ENCODE measurements at places on chromosomes 4 and X. TPM values are rescaled to one million over a fixed set of nuclear protein-coding genes. Genes with fewer than 3 reads are reported as not detected.

DNA sequence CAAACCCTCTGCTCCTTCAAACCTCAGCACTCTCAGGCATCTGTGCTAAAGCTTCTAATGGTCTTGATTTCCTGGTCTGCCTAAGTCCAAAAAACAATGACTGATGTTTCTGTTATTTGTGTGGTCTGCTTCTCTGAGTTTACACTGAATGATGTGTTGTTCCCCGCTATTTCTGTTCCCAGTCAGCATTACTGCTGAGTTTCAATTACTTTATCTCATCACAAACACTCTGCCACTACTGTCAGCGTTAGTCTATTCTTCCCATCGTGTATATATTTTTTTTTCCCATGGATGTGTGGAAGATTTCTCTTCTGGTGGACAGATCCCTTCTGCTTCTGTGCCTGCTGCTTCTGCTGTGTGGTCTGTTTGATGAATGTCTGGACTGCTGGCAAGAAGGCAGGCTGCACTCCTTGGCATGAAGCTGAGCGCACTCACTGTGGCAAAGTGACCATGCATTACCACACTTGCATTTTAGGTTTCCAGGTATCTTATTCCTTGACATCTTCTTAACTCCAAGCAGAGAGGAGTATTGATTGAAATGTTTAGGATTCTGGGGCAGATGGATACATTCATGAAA is 106.9 kb upstream of the PAQR3 start:
- no peaks in the 10 kb centered on the region for H3K36me3 ChIP-seq
- no peak overlapping the region for H3K27ac ChIP-seq
- H3K4me1 ChIP-seq = peaks cover 8% of the 10 kb centered on the region
- H3K27me3 ChIP-seq = no peaks in the 10 kb centered on the region

DNA sequence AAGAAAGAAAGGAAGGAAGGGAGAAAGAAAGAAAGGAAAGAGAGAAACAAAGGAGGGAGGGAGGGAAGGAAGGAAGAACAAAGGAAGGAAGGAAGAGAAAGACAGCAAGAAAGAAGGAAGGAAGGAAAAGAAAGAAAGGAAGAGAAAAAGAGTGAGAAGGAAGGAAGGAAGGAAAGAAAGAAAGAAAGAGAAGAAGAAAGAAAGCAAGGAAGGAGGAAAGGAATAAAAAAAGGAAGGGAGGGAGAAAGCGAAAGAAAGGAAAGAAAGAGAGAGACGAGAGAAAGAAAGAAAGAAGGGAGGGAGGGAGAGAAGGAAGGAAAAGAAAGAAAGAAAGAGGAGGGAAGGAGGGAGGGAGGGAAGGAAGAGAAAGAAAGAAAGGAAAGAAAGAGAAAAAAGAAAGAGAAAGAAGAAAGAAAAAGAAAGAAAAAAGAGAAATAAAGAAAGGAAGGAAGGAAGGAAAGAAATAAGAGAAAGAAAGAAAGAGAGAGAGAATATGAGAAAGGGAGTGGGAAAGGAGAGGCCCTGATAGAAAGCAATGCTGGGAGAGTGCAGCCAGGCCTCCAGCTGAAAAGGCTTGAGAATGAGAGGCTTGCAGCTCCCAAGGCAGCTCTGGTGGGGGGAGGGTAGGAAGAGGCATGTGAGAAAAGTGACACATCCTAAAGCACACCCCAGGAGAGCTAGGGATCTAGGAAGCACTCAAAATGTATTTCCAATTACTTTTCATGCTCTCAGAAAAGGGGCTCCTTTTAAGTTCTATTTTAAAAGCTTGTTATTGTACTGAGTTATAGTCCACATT is 134.0 kb upstream of the ZIC3 start:
- H3K27ac ChIP-seq = no peak overlapping the region
- no peak for DNase-seq
- H3K4me1 ChIP-seq = peaks cover 6% of the 10 kb centered on the region
- H3K27me3 ChIP-seq = peaks cover 4% of the 10 kb centered on the region
- no peaks in the 10 kb centered on the region for H3K36me3 ChIP-seq

DNA sequence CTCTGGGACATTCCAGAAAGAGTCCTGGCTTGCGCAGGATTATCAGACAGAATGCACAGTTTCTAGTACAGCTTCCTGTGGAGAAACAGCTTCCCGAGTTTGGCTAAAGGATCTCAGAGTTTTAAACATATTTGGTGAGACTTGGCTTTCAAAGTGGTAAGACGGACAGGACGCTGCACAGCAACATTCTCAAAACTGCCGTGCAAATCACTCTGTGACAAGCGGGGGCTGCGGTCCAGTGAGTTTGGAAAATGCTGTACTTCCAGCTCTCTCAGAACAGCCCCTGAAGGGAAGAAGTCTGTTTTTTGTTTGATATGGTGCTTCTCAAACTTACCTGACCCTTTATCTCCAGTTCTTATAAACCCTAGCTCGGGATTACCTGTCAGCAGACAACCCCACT is 18.1 kb downstream of the LGI2 start:
- H3K4me1 ChIP-seq = no peaks in the 10 kb centered on the region
- H3K36me3 ChIP-seq = no peaks in the 10 kb centered on the region
- no peaks in the 10 kb centered on the region for H3K27me3 ChIP-seq
- no peak overlapping the region for H3K27ac ChIP-seq

GRCh38 chr4:159451006-159451405 is 348.1 kb downstream of the RAPGEF2 start:
- no peak overlapping the region for H3K27ac ChIP-seq
- DNase-seq = no peak
- H3K4me1 ChIP-seq = peaks cover 8% of the 10 kb centered on the region
- no peaks in the 10 kb centered on the region for H3K27me3 ChIP-seq
- H3K4me3 ChIP-seq = no peak overlapping the region

DNA sequence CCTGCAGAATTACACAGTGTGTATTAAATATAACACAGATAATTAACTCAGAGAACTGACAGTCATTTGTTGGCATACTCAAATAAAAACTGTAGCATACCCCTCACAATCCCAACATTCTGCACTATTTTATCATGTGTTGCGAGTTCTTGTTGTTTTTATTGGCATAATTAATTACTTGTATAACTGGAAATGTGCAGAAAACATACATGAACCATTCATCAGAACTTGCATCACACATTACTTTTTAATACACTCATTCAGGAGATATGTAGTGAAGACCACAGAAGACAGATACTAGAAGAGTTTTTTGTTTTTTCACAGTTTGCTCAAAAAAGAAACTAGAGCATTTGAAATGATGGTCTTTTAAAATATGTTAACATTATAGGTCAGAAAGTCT is 74.6 kb upstream of the NEIL3 start:
- H3K27ac ChIP-seq = no peak overlapping the region
- no peak overlapping the region for H3K4me3 ChIP-seq
- no peaks in the 10 kb centered on the region for H3K27me3 ChIP-seq
- no peak for DNase-seq

DNA sequence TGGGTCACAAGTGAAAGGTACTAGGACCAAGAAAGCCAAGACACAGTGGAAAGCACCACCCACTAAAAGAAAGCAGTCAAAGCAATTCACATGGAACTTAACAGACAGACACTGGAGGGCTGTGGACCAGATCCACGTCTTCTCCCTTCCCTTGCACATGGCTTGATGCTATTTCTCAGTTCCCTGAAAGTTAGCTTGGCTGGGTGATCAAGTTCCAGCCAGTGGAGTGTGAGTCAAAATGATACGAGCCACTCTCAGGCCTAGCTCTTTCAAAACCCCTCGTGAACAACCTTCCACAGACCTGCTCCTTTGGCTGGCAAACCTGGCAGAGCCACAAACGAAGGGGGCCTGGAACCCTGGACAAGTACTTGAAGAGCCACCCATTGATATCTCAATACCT is 52.0 kb downstream of the RELL1 start:
- H3K27ac ChIP-seq = no peak overlapping the region
- no peak for DNase-seq
- no peak overlapping the region for H3K4me3 ChIP-seq
- no peaks in the 10 kb centered on the region for H3K27me3 ChIP-seq
- no peaks in the 10 kb centered on the region for H3K4me1 ChIP-seq

DNA sequence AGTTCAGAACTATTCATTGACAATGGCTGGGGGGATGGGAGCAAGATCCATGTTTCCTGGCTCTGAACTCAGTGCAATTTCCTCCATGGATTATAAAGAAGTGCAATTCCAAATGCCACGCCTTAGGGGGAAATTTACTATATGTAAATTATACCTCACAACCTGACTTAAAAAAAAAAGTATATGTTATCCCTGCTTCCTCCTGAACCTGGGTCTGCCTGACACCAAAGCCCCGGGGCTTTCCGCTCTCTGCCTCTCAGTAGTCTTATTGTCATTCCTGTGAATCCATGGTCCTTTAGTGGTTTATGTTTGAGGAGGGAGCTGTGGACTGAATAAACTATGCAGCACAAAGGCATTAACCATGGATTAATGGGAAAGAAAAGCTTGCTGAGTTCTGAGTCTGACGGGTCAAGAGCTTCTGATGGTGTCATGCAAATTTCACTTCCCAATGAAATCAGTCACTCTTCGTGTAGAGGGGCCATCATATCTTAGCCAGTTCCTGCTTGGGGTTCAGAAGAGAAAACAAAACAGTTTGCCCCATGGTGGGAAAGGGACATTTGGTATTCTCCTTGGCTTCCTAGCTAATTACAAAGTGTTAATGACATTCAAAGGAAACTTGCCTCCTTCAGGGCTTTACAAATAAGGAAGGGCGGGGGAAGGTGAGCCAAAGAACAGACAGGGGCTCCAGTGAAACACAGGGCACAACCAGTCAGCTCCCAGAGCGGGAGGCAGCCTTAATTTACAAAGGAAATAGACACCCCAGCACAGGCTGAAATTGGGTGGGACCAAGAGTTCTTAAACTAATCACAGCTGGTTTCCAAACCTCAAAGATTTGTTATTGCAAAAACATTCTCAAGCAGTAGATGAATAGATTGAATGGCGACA is 14.3 kb downstream of the FAM9C start:
- peaks cover 13% of the 10 kb centered on the region for H3K27me3 ChIP-seq
- peak overlapping the region; percentile 84 for H3K27ac ChIP-seq
- no peaks in the 10 kb centered on the region for H3K4me1 ChIP-seq
- no peak for DNase-seq
- no peaks in the 10 kb centered on the region for H3K36me3 ChIP-seq
- H3K4me3 ChIP-seq = no peak overlapping the region

GRCh38 chrX:40091691-40092421 is 5.9 kb downstream of the BCOR start:
- no peak overlapping the region for H3K4me3 ChIP-seq
- H3K27me3 ChIP-seq = no peaks in the 10 kb centered on the region
- DNase-seq = no peak
- no peaks in the 10 kb centered on the region for H3K36me3 ChIP-seq
- peaks cover 11% of the 10 kb centered on the region for H3K4me1 ChIP-seq

- no peak overlapping the region for H3K27ac ChIP-seq
- no peak overlapping the region for H3K4me3 ChIP-seq
- H3K4me1 ChIP-seq = no peaks in the 10 kb centered on the region
- no peak for DNase-seq
- H3K27me3 ChIP-seq = no peaks in the 10 kb centered on the region
Measured at GRCh38 chrX:96126182-96126581, 558.5 kb upstream of the DIAPH2 start.

DNA sequence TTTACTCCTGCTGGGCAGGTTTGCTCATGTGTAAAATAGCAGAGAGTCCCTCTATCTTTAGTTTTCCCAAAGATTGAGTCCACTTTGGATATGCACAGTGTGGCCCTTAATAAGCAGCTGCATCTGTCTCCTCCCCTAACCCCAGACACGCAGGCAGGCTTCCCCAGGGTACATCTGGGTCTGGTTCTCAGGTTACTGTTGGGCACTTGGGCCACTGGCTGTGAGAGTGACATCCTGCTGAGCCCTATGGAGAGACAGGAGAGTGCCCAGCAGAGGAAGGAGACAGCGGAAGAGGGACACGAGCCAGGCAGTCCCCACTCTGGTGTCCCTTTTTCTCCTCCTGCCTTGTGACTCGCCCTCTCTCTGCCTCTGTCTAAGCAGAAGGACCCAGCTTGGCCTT is 16.0 kb downstream of the XK start:
- no peak for DNase-seq
- no peaks in the 10 kb centered on the region for H3K36me3 ChIP-seq

DNA sequence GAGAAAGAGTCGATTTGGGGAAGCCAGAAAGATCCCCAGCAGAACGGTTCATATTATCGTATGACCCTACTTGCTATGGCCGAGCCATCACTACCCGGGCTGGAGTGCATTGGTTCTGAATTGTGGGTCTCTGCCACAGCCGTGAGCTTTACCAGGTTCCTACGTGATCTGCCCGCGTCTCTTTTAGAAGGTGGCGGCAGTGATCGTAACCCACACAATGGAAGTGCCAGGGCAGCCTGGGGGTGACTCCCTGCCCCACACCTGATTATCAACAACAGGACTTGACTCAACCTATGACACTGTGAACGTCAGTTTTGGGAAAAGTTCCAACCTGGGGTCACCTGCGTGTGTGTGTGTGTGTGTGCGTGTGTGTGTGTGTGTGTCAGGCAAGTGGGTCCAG is 90.8 kb downstream of the SHOX start:
- H3K4me1 ChIP-seq = no peaks in the 10 kb centered on the region
- H3K27me3 ChIP-seq = no peaks in the 10 kb centered on the region
- no peaks in the 10 kb centered on the region for H3K36me3 ChIP-seq

DNA sequence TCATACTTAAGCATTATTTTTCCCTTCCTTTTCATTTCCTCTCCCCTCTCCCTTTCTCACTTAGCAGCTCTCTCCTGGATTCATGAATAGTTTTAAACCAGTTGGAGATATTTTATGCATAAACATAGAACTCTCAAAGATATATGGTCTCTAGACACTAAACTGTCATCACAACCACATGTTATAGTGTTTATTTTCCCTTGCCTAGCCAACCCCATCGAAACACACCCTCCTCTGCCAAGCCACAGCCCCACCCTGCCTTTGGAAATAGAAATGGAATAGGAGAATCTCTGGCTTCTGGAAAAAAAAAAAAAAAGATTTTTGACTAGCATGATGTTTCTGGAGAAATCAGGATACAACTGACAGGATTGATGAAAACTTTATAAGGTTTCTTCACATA is 64.8 kb upstream of the RBPJ start:
- no peak overlapping the region for H3K27ac ChIP-seq
- no peaks in the 10 kb centered on the region for H3K4me1 ChIP-seq
- H3K27me3 ChIP-seq = no peaks in the 10 kb centered on the region
- H3K36me3 ChIP-seq = no peaks in the 10 kb centered on the region
- no peak for DNase-seq

DNA sequence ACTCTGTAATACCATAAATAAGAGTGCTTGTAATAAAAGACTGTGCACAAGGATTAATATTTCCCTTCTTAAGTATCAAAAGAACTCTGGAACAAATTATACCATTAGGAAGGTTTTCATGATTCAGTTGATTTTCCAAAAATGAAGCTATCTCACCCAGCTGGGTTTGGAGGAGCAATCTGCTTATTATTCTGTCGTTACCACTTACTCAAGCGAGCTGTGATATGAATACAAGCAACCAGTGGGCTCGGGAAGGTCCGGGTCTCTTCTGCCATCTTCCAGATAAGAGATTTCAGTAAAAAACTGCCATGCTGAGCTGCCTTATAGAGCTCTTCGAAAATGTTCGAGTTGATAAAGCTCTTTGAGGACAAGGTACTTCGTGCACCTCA is 15.3 kb downstream of the SMIM20 start:
- peaks cover 17% of the 10 kb centered on the region for H3K4me1 ChIP-seq
- no peak for DNase-seq
- no peak overlapping the region for H3K27ac ChIP-seq
- no peak overlapping the region for H3K4me3 ChIP-seq
- no peaks in the 10 kb centered on the region for H3K36me3 ChIP-seq
- no peaks in the 10 kb centered on the region for H3K27me3 ChIP-seq

Gene CXCL6
- total RNA-seq = 2.7 TPM

Gene HMX1
- total RNA-seq = not detected

Gene SLC38A5
- total RNA-seq = 3.6 TPM

Gene GPR50
- total RNA-seq = not detected
